NCI-H2171 (cell line): ENCODE measurements at places on chromosomes 16 and 17.

- no peak for DNase-seq
Observed at GRCh38 chr17:6517062-6517461, 39.3 kb downstream of the PITPNM3 start.

DNA sequence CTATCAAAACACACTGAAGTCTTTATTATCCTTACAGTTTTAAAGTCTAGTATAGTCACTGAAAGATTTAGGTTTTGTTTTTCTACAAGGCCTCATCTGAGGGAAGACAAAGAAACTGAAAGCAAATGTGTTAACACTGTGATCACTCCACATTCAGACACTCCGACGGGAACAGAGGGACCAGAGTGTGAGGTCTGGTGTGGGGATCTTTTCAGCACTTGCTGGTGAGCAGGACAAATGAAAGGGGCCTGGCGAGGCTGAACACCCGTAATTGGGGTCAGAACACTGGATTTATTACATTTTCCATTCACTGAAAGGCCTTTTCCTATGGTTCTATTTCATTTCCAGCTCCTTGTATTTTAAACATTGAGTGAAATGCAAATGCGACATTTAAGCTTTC is 910.5 kb downstream of the CDH11 start:
- DNase-seq: no peak

DNA sequence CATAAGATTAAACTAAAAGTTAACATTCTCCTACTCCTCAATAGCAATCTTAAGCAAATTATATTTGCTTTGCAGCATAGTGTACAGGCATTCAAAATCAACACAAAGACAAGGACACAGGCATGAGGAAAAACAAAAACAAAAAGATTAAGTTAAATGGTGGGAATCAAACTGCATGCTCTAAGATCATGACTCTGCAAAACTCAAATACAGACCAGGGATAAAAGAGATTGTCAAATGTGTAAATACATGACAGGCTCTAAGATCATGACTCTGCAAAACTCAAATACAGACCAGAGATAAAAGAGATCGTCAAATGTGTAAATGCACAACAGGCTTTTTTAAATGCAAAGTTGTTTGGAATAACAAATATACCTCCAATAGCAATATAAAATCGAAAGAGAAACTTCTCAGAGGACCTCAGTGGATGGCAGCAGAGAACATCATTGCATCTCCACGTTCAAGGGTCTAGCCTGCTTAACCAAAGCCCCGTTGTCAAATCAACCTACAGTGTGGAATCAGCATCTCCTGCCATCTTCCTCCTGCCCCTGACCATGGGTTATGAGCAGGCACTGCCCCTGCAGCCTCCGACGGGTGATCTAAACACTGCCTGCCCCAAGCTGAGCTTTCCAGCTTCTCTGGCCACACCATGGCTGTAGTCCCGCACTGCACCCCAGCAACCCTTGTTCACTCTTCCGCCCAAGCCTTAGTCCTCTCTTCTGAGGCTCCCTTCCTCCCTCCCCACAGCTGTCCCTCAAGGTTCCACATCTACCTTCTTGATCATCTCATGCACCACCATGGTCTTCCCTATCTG is 446.1 kb downstream of the SOX9 start:
- no peak for DNase-seq

- DNase-seq: no peak
Observed at GRCh38 chr17:39659279-39660010, 5.7 kb upstream of the TCAP start.

GRCh38 chr16:12468552-12468951 is 335.1 kb downstream of the CPPED1 start:
- no peak for DNase-seq

GRCh38 chr17:5762191-5762590 is 177.9 kb upstream of the NLRP1 start:
- DNase-seq: no peak
